ENCODE measurements at places on chromosomes 2 and 18. TPM values are rescaled to one million over a fixed set of nuclear protein-coding genes. Genes with fewer than 3 reads are reported as not detected.

DNA sequence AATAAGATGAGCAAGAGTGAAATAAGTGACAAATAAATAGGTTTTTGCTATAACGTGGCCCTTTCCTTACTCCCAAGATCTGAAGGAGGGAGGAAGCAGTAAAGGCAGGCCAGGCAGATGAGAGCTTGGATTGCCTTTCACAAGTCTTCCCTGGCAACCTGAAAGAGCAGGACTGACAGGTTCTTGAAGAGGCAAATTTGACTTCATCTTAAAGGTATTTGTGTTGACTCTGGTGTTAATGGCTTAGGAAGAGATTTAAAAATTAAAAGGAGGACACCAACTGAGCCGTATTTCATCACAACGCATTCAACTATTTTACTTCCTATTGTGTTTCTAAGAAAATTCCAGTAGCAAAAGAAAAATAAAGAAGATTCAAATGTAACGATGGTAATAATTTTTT, 3.2 kb downstream of the STRN start:
- H3K4me1 ChIP-seq = peaks cover 45% of the 10 kb centered on the region
- no peak overlapping the region for H3K27ac ChIP-seq
- H3K36me3 ChIP-seq = no peaks in the 10 kb centered on the region
- no peak for DNase-seq
- no peak overlapping the region for H3K4me3 ChIP-seq

DNA sequence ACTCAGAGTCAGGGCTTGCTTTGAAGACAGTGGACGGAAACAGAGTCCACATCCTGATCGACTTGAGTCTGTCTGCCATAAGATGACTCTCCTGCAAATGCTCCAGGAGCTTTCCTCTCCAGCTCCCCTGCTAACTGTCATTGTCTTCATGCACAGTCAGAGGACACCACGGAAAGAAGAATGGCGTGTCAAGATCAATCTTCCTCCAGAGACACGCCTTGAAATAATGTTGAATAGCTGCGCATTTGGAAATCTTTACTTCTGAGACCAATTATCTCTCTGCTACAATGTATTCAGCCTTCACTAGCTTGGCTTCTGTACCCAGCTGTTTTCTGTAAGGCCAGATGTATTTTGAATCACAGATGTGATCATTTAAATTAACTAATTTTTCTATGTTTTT, 457.2 kb downstream of the CDH2 start:
- no peak for DNase-seq
- H3K27me3 ChIP-seq = no peaks in the 10 kb centered on the region
- H3K27ac ChIP-seq = no peak overlapping the region
- no peaks in the 10 kb centered on the region for H3K36me3 ChIP-seq

DNA sequence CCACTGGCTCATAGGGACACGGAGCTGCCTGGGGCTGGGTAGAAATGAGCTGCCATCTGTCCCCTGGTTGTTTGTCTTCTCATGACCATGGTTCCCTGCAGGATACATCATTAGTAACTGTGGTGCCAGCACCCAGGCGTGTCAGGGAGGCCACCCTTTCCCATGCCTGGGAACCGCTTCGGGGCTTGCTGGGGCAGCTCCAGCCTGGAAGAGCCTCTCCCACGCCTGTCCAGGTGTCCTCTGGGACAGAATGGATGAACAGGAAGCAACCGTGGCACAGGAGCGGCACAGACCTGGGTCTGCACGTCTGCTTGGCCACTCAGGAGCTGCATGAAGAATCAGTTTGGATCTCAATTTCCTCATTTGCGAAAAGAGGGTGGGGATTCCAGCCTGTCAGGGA, 34.8 kb downstream of the SDC1 start:
- DNase-seq = no peak
- H3K27me3 ChIP-seq = no peaks in the 10 kb centered on the region
- no peaks in the 10 kb centered on the region for H3K36me3 ChIP-seq
- no peak overlapping the region for H3K4me3 ChIP-seq

Gene TXNL1
- total RNA-seq = 41.3 TPM

Gene E2F6
- total RNA-seq = 18.0 TPM

Gene ALMS1
- total RNA-seq = 32.9 TPM

Gene CHN1
- 32.3 TPM for total RNA-seq

DNA sequence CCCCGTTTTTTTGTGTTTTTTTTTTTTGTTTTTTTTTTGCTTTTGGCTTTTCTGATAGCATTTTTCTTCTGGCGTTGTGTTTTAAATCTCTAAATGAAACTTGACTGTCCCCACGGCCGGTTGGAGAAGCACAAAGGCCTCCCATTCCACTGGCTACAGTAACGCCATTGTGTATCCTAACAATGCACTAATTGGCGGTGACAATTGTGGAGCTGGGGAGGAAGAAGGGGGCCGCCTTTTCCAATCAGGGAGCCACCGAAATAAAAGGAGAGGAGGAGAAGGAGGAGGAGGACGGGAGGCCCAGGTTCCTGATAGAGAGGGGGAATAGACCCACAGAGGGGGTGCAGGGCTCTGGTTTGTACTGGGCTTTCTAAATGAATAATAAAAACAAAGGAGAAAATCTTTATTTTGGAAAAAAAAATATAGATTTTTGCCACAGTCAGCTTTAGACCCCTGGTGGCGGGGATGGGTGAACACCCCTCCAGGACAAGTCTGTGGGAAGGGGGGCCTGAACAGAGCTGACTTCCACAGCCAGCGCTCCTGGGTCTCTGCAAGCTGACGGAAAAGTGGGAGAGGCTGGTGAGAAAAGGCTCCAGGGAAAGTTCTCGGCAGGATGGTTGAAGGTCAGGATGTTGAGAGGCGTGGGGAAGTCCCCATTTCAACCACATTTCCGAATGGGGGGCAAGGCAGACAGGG, 43.7 kb upstream of the FZD5 start:
- no peaks in the 10 kb centered on the region for H3K27me3 ChIP-seq
- no peak overlapping the region for H3K4me3 ChIP-seq
- peaks cover 6% of the 10 kb centered on the region for H3K4me1 ChIP-seq
- no peak for DNase-seq

GRCh38 chr18:76205906-76206305, 289.1 kb downstream of the ZNF516 start:
- DNase-seq = no peak
- no peak overlapping the region for H3K4me3 ChIP-seq
- H3K4me1 ChIP-seq = peaks cover 7% of the 10 kb centered on the region

DNA sequence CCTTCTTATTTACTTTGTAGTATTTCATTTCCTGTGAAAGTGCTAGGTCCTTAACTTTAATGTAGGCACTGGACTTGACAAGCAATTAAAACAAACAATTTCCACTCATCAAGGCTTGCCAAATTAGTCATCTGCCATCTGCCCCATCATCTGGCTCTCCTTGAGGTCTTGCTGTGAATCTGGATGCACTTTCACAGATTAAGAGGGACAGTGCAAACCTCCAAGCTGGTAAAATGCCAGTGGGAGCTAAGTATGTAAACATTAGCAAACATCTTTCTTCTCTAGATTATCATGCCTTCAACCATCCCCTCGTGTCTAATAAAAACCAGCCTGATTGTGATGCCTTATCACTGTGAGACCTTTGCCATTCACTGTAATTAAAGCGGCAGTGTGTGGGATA, 402.9 kb downstream of the ERBB4 start:
- H3K36me3 ChIP-seq = no peaks in the 10 kb centered on the region
- H3K4me1 ChIP-seq = no peaks in the 10 kb centered on the region
- no peak overlapping the region for H3K4me3 ChIP-seq
- DNase-seq = no peak
- no peak overlapping the region for H3K27ac ChIP-seq

GRCh38 chr18:6979954-6980353, 137.6 kb downstream of the LAMA1 start:
- H3K27me3 ChIP-seq = no peaks in the 10 kb centered on the region
- no peaks in the 10 kb centered on the region for H3K4me1 ChIP-seq
- DNase-seq = peak; percentile 78
- H3K27ac ChIP-seq = no peak overlapping the region

Gene REG1B
- total RNA-seq = not detected

DNA sequence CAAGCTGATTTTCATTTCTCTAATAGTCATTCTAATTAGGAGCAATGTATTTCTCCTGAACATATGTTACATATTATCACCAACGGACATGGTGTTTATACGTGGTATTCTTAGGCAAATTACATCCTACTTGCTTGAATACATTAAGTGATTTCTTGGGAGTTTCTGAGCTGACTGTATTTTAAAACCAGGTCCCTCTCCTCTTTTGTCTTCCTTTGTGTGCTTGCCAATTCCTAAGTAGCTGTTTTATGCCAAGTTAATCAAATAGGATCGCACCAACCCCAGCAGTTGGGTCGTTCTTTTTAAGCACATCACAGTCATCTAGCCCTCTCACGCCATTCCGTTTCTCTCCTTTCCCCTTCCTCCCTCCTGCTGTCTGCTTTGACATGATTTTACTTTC, 75.4 kb upstream of the MAP2 start:
- no peak overlapping the region for H3K27ac ChIP-seq
- H3K27me3 ChIP-seq = no peaks in the 10 kb centered on the region
- no peak overlapping the region for H3K4me3 ChIP-seq
- no peaks in the 10 kb centered on the region for H3K4me1 ChIP-seq
- no peak for DNase-seq

Gene UGT1A1
- not detected for total RNA-seq

- H3K36me3 ChIP-seq = no peaks in the 10 kb centered on the region
- no peaks in the 10 kb centered on the region for H3K4me1 ChIP-seq
- no peaks in the 10 kb centered on the region for H3K27me3 ChIP-seq
These were observed 333.7 kb upstream of the MEIS1 start for GRCh38 chr2:66101206-66101605.

Gene SPAG16
- total RNA-seq = 36.1 TPM

- H3K4me1 ChIP-seq = no peaks in the 10 kb centered on the region
- no peak overlapping the region for H3K27ac ChIP-seq
- H3K4me3 ChIP-seq = no peak overlapping the region
- H3K36me3 ChIP-seq = no peaks in the 10 kb centered on the region
These were observed 110.6 kb downstream of the CLIP4 start for GRCh38 chr2:29225814-29226213.

Gene PLGLB1
- total RNA-seq = 2.0 TPM

- no peak overlapping the region for H3K27ac ChIP-seq
- no peak for DNase-seq
These were observed 929.8 kb upstream of the CNTNAP5 start for GRCh38 chr2:123095219-123095835.

DNA sequence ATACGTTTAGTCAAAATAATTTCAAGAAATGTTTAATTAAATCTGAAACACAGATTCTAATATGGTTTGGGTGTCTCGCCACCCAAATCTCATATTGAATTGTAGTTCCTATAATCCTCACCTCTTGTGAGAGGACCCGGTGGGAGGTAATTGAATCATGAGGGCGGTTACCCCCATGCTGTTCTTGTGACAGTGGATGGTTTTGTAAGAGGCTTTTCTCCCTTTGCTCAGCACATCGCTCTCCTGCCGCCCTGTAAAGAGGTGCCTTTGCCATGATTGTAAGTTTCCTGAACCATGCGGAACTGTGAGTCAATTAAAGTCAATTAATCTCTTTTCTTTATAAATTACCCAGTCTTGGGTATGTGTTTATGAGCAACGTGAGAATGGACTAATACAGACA, 1045.1 kb upstream of the POU3F3 start:
- H3K4me3 ChIP-seq = no peak overlapping the region
- H3K4me1 ChIP-seq = no peaks in the 10 kb centered on the region
- DNase-seq = no peak
- H3K27ac ChIP-seq = no peak overlapping the region
- H3K27me3 ChIP-seq = no peaks in the 10 kb centered on the region
- no peaks in the 10 kb centered on the region for H3K36me3 ChIP-seq

GRCh38 chr18:63233334-63233733, 86.2 kb downstream of the BCL2 start:
- H3K27ac ChIP-seq = no peak overlapping the region
- peaks cover 56% of the 10 kb centered on the region for H3K4me1 ChIP-seq
- no peaks in the 10 kb centered on the region for H3K36me3 ChIP-seq
- DNase-seq = no peak

GRCh38 chr2:31127931-31128330, 10.3 kb downstream of the GALNT14 start:
- no peak for DNase-seq
- H3K27ac ChIP-seq = no peak overlapping the region
- no peaks in the 10 kb centered on the region for H3K4me1 ChIP-seq
- no peaks in the 10 kb centered on the region for H3K36me3 ChIP-seq
- H3K27me3 ChIP-seq = no peaks in the 10 kb centered on the region

- no peak overlapping the region for H3K4me3 ChIP-seq
- peaks cover 62% of the 10 kb centered on the region for H3K4me1 ChIP-seq
- no peak for DNase-seq
- H3K27ac ChIP-seq = no peak overlapping the region
- no peaks in the 10 kb centered on the region for H3K27me3 ChIP-seq
- H3K36me3 ChIP-seq = no peaks in the 10 kb centered on the region
These were observed 52.5 kb downstream of the SETBP1 start for GRCh38 chr18:44733069-44733753.

GRCh38 chr2:20050104-20050645, 1.3 kb downstream of the LAPTM4A start:
- H3K27ac ChIP-seq = peak overlapping the region; percentile 99
- peaks cover 51% of the 10 kb centered on the region for H3K4me1 ChIP-seq
- H3K4me3 ChIP-seq = peak overlapping the region; percentile 89
- H3K27me3 ChIP-seq = no peaks in the 10 kb centered on the region
- DNase-seq = no peak
- no peaks in the 10 kb centered on the region for H3K36me3 ChIP-seq

DNA sequence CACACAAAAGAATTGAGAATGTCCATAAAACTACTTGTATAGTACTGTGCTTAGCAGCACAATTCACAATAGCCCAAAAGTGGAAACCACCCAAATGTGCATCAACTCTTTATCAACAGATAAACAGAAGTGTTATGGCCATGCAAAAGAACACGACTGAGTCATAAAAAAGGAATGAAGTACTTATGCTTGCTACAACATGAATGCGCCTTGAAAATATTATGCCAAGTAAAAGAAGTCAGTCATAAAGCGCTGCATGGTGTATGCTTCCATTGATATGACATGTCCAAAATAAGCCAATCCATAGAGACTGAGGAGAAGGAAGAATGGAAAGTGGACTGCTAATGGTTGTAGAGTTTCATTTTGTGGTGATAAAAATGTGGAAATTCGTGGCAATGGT, 12.1 kb upstream of the MAP2 start:
- no peak for DNase-seq
- H3K4me3 ChIP-seq = no peak overlapping the region
- H3K36me3 ChIP-seq = no peaks in the 10 kb centered on the region
- no peaks in the 10 kb centered on the region for H3K27me3 ChIP-seq

DNA sequence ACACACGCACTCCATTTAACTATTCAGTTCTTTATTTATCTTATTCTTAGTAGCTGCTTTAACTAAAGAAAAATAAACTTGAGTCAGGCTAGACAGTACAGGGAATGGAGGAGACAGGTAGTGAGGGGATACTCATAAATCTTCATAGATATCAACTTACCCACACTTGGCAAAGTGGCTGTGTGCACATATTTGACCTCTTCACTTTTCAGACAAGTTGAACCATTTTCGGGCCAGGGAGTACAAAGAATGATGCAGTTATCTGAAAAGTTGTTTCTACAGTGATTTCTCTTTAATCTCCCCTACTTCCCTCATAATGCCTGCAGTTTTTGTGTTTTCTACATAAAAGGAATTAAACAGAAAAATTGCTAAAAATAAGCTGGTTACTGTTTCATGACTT, 307.5 kb downstream of the GULP1 start:
- no peak overlapping the region for H3K27ac ChIP-seq
- no peaks in the 10 kb centered on the region for H3K36me3 ChIP-seq
- no peaks in the 10 kb centered on the region for H3K27me3 ChIP-seq
- H3K4me3 ChIP-seq = no peak overlapping the region
- DNase-seq = no peak
- H3K4me1 ChIP-seq = peaks cover 25% of the 10 kb centered on the region

- peaks cover 5% of the 10 kb centered on the region for H3K36me3 ChIP-seq
- H3K4me3 ChIP-seq = no peak overlapping the region
- no peaks in the 10 kb centered on the region for H3K27me3 ChIP-seq
These were observed 370.4 kb downstream of the XIRP2 start for GRCh38 chr2:167258712-167259111.

Gene FKBP7
- 13.3 TPM for total RNA-seq

GRCh38 chr2:24048769-24049484, 614 bp upstream of the FKBP1B start:
- DNase-seq = no peak
- no peaks in the 10 kb centered on the region for H3K27me3 ChIP-seq
- no peaks in the 10 kb centered on the region for H3K36me3 ChIP-seq
- peak overlapping the region; percentile 75 for H3K27ac ChIP-seq
